ENCODE measurements at places on chromosomes 2 and 18.
A peak's percentile ranks its signal among the peaks of the same experiment; 100 is the strongest.

- no peak for DNase-seq
Observed at GRCh38 chr2:113257516-113258264, 21.0 kb downstream of the PAX8 start.

DNA sequence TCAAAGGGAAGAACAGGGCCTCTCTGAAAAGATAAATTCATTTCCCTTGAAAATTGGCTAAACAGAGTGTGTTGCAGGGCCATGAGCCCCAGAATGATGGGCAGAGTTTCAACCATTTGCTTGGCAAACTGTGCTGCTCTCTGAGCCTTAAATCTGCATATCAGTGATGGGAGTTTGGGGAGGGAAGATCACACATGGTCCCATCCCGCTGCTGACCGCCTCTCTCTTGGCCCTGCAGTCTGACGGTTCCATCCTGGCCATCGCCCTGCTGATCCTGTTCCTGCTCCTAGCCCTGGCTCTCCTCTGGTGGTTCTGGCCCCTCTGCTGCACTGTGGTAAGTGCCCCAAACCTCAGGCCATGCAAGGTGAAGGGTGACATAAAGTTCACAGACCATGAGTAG lies 139.0 kb downstream of the ANTXR1 start:
- no peak for DNase-seq

- no peak for DNase-seq
Observed at GRCh38 chr2:169091761-169092519, 22.6 kb downstream of the DHRS9 start.

DNA sequence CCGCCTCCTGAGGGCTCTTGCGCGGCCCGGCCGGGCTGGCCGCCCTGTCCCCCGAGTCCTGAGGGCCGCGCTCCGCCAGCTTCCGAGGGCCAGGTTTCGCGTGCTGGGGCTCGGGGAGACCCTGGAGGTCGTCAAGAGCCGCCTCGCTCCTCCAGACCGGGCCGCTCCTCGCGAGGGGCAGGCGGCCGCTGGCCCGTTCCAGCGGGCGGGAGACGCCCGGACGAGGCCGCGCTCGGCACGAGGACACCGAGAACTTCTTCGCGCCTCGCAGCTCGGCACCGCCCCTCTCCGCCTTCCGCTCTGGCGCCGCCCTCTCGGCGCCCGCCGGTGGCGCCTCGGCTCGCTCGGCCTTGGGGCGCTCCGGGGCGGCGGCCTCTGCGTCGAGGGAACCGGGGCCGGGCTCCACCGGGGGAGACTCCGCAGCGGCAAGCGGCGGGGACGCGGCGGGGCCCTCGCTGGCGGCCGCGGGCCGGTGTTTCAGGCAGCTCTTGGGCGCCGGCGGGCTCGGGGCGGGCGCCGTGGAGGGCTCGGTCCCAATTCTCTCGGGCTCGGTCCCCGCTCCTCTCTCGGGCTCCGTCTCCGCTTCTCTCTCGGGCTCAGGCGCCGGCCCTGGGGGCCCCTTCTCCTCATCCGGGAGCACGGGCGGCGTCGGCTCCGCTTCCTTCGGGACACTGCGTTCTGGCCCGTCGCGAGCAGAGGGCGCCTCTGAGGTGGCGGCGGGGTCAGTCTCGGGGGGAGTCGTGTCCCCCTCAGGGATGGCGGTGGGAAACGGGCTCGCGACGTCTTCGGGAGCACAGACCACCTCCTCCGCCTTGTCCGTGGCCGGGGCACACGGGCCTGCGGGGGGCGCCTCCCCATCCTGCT lies 91.6 kb upstream of the MGAT4A start:
- DNase-seq, result peak; percentile 54

DNA sequence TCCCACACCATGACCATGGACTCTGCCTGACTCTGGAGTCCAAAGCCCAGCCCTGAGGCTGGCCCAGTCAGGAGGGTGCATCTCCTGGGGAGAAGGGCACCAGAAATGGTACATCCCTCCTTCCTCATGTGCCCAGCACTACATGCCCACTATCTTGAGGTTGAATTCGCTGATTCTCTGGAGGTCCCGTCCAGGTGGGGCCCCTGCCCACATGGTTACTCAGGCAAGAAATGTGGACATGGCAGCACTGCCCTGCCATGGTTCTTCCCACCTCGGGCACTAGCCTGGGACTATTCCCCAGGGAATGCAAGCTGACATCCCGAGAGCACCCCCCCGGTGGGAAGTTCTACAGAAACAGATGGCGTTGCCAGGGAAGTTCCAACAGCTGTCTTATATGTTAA lies 15.3 kb upstream of the HES6 start:
- DNase-seq, result no peak

DNA sequence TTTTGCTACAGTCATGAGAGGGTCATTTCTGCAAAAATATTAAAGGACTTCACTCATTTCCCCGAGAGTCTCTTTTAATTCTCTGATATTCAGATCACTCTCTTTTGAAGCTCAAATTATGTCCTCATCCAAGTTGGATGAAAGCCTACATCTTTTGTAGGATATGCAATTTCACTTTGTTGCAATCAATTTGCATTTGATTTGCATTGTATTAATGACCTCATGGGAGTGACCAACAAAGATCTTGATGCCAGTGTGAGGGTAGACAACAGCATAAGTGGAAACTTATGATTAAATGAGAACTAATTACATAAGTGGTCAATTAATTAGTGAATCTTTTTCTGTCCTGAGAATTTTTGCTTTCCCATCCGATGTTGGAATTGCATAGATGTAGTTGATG lies 60.3 kb upstream of the UPP2 start:
- DNase-seq, result no peak

DNA sequence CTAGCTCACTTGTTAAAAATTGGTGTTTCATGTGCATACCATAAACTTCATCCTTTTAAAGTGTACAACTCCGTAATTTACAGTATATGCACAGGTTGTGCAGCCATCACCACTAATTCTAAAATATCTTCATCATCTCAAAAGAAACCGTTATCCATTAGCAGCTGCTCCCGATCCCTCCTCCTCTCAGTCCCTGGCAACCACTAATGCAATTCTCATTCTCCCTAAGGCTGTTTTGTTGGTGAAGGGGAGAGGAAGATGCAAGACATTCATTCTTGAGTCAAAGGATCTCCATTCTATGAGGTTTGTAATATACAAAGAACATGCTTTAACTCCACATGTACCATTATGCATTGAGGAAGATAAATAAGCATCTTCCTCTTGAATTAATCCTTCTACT lies 48.6 kb downstream of the RNU4ATAC start:
- DNase-seq, result no peak

- DNase-seq, result no peak
Observed at GRCh38 chr2:161754379-161754778, 130.2 kb downstream of the SLC4A10 start.

- DNase-seq, result no peak
Observed at GRCh38 chr2:127400897-127401756, 13.4 kb upstream of the MAP3K2 start.

GRCh38 chr2:121049131-121049530 lies 235.9 kb downstream of the TFCP2L1 start:
- no peak for DNase-seq

- DNase-seq, result no peak
Observed at GRCh38 chr2:118386641-118387302, 298.5 kb downstream of the INSIG2 start.

DNA sequence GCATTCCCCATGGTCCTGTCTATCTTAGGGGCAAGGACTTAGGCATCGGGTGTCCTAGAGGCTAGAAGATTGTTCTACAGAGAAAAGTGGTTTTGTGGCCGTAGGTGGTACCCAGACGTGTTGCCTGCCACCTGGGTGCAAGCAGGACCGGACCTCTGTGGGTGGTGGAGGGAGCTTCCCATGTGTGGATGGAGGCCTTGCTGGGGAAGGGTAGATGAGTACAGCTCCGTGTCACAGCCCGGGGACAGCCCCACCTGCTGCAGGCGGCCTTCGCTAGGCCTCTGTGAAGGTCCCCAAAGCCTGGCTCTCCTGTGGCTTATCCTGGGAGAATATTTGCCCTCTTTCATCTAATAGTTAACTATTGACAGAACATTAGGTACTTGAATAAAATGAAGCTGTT lies 25.3 kb downstream of the CTIF start:
- no peak for DNase-seq

DNA sequence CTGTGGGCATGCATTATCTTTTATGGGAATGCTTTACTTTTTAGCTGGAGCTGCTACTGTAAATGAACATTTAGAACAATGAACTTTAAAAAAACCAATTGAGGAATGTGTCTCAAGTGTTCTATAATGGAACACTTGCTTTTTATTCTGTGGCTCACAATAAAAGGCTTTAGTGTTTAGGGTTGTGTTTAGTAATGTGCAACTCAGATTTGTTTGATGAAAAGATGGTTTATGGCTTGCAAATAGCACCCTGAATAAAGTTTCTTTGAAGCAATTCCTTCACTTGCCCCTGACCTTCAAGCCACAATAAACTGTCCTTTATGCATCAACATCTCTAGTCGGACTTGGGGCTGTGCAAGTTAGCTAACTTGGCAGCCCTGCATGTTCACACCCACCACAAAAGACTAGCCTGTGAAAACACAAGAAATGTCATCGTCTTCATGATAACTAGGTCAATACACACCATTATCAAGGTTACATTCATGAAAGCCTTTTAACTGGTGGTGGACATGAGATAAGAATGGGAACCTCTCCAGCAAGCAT lies 98.7 kb downstream of the MYO1B start:
- no peak for DNase-seq

DNA sequence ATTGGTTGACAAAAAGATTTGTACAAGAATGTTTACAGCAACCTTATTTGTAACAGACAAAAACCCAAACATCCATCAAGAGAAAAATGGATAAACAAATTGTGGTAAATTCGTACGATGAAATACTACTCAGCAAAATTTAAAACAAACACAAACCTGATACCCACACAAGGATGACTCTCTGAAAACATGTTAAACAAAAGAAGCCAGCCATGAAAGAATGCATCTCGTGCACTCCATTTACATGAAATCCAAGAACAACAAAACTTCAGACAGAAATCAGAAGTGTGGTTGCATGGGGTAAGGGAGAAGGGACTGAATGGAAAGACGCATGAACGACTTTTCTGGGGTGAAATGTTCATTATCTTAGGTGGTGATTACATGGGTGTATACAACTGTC lies 93.4 kb downstream of the SLC25A12 start:
- no peak for DNase-seq

- no peak for DNase-seq
Observed at GRCh38 chr2:186059096-186059495, 320.5 kb downstream of the FSIP2 start.

- DNase-seq, result no peak
Observed at GRCh38 chr2:113905886-113906285, 16.0 kb downstream of the ACTR3 start.

DNA sequence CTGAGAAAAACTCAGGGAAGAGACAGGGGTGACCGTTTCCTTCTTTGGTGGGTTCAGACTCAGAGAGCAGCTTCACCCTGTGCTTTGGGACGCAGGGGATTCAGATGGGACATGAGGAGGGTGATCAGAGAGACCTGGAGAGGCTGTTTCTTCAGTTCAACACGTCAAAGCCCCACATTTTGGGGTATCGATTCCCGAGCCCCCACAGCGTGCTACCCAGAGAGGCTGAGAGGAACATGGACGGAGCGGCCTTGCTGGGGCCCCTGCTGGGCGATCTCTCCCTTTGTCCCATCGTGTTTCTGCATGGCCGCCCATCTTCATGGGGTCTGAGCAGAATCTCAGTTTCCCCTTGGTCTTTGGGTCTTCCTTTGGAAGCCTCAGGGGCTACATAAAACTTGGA lies 38.2 kb upstream of the PXDN start:
- no peak for DNase-seq

GRCh38 chr2:95356821-95357700 lies 45.4 kb upstream of the FAHD2A start:
- no peak for DNase-seq

- no peak for DNase-seq
Observed at GRCh38 chr2:142254031-142254430, 123.2 kb upstream of the LRP1B start.

DNA sequence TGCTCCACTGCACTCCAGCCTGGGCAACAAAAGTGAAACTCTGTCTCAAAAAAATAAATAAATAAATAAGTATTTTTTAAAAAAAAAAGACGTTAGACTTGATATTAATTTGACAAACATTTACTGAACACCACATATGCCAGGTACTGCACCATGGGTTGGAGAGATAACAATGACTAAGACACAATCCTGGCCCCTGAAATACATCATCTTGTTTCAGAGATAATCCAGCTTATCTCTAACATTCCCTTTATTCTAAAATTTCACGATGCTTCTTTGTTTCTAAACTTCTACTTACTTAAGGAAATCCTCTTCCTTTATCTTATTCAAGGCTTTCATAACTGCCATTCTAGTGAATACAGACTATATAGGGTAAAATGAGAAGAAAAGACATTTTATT lies 55.0 kb upstream of the PEX13 start:
- DNase-seq, result no peak

GRCh38 chr2:224058048-224058775 lies 19.1 kb upstream of the SERPINE2 start:
- no peak for DNase-seq

DNA sequence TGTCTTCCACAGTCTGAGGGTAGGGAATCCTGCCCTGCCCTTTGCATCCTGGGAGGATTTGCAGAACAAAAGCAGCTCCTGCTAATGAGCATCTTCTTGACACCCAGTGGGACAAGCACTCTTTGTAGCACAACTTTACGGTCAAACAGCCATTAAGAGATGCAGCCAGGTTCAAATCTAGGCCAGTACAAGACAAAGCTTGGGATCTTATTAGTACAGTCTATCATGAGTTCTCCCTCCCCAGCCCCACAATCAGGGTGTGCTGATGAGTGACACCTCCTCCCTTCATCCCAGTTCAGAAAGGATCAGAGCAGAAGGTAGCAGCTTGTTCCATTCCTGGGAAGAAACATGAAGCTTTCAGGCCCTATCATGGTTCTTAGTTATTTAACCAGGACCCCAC lies 41.9 kb downstream of the MARCO start:
- no peak for DNase-seq

GRCh38 chr2:158600155-158600802 lies 143.5 kb downstream of the PKP4 start:
- DNase-seq, result no peak

DNA sequence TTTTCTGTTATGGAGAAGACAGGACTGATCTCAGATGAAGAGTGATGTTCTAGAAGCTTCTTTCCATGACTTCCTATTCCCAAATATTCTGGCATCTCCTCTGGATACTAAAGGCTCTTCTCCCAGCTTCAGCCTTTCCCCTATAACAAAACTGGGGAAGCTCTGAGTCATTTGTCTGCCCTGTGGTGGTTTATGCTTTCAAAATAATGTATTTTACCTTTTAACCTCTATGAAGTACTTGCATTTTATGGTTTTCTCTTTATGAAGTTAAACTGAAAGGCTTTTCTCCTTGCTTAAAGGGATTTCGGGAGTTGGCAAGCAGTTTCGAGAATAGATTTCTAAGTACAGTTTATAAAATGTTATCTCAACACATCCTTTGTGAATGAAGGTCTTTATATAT lies 104.4 kb downstream of the TANC1 start:
- no peak for DNase-seq

DNA sequence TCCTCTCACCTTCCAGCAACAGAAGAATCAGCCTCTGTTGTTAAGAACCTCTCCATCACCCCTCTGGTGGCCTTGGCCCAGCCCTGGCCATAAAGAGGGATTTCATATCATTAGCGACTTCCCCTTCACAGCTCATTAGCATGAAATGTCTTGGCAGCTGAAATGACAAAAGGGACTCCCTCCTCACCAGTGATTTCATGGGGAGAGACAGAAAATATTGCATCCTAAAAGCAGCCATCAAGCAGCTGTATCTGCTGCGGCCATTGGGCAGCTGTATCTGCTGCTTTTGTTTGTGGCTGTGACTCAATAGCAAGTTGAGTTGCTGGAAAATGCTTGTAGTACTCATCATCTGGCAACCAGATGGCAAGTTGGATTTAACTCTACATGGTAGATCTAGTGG lies 105.9 kb upstream of the RMDN2 start:
- no peak for DNase-seq

- peak; percentile 26 for DNase-seq
Observed at GRCh38 chr18:3012136-3013023, 564 bp downstream of the LPIN2 start.

Measured in T-cell (primary cell).